GM06990 (cell line): ENCODE measurements at places on chromosomes 3 and 15.

DNA sequence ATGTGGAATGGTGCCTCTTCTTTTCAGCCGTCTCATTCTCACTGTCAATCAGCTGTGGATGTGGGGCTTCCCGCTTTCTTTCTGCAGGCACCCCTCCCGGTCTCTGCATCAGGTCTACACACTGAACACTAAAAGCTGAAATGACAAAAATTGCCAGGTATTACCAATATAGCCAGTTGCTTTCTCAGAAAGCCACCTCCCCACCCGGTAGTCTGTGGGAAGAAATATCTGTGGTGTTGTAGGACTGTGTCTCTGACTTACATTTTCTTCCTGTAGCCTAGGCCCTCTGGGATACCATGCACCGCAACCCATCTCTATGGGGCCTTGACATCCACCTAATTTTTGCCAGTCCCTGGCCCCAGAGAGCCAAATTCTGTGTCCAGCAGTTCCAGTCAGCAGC lies 19.2 kb upstream of the EPHB1 start:
- no peak for DNase-seq

DNA sequence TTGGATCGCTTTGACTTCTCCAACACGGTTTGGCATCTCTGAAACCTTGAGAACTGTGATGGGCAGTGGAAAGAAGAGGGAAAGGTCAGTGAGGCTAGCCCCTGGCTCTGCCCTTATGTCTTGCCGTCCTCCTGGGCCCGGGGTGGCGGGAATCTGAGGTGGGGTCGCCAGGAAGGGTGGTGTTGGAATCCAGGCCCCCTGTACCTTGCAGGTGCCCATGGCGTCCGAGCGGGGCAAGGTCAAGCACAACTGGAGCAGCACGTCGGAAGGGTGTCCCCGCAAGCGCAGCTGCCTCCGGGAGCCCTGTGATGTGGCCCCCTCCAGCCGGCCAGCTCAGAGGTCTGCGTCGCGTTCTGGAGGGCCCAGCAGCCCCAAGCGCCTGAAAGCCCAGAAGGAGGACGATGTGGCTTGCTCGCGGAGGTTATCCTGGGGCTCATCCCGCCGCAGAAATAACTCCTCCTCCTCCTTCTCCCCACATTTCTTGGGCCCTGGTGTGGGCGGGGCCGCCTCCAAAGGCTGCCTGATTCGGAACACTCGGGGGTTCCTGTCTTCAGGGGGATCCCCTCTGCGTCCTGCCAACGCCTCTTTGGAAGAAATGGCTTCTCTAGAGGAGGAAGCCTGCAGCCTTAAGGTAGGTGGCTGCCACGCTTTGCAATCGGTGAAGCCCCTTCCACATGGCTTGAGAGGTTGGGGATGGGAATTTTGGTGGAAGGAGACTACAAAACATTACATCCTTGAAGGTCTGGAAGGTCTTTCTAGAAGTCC lies 907 bp downstream of the TATDN2 start:
- peak; percentile 57 for DNase-seq

DNA sequence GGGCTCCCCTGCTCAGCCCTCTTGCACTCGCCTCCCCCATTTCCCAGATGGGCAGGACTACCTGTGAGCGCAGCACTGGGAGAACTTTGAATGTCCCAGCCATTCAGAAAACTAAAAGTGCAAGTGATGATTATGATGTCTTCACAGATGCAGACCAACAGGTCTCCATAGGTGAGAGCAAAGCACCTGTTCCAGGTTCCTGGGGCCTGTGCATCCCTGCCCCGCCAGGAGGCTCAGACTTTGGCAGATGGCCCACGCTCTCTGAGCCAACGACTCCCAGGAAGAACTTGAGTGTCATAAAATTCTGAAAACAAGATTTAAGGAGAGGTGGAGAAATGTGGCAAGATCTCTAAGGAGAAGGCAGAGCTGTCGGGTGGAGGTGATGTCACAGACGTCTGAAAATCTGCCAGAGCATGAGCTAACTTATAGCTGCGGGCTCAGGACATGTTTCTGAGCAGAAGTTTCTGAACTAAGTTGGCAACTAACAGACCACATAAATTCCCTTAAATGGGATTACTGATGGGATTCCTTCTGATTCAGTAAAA lies 110.8 kb upstream of the IGF1R start:
- no peak for DNase-seq

DNA sequence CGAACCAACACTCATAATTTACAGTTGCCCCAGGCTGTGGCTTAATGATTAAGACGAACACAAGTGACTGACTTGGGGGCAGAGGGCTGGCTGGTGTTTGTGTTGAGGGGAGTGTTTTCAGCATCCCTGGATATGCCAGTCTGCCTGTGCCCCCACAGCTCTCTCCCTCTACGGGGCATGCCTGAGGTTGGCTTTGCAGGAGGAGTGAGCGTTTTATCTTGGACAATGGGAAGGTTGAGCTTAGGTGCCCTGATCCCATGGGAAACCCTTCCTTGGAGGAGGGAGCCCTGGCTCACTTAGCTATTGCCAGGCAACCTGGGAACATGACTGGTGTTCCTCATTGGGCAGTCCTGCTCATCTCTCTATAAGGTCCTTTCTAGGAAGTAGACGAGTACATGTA lies 17.6 kb downstream of the FAM107A start:
- DNase-seq = no peak

GRCh38 chr3:123008840-123009239 lies 18.7 kb downstream of the SEMA5B start:
- DNase-seq = no peak

DNA sequence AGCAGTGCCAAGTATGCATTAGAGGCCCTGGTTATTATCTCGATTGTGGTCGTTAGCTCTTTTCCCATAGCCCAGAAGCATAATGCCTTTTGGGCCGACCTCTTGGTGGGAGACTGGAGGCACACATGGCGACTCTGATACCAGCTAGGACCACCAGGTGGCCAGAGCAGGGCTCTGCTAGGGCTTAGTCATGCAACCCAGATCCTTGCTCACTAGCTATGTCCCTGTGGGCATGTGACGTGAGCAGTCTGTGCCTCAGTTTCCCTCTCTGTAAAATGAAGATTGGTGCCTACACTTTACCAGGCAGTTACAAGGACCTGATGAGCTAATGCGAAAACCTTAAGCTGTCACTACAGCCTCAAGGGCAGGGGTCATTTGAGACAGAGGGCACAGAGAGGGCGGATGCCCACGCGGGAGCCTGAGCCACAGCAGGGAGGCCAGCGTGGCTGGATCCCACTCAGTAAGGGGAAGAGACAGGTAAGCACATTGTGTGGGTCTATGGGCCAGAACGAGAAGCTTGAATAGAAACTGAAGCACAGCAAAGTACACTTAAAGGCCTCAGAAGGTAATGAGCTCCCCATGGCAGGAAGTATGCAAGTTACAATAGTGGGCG lies 8.8 kb downstream of the KLF15 start:
- no peak for DNase-seq

DNA sequence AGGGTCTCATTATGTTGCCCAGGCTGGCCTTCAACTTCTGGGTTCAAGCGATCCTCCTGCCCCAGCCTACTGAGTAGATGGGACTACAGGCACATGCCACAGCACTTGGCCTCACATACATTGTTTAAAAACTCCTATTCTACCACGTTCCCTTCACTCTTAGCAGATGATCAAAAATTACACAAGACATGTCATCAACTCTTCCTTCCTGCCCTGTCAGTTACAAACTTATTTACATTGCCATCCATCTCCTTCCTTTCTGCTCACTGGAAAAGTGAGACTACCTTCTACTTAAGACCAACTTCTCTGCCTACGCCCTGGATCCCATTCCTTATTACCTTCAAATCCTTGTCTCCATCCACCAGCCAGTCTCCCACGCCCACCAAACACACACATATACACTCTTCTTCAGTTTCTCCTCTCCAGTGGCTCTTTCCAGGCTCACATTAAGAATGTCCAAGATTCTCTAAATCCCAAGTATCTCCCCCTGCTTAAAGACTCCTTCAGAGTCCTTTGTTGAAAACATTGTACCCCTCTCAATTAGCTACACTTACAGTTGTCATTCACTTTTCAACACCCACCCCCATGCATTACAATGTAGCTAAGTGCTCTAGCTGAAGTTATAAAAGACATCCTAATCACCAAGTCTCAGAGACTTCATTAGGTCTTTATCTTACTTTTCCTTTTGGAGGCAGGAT lies 4.3 kb downstream of the PEAK1 start:
- no peak for DNase-seq

- DNase-seq = no peak
Measured at GRCh38 chr15:39304931-39305728, 275.7 kb upstream of the THBS1 start.

DNA sequence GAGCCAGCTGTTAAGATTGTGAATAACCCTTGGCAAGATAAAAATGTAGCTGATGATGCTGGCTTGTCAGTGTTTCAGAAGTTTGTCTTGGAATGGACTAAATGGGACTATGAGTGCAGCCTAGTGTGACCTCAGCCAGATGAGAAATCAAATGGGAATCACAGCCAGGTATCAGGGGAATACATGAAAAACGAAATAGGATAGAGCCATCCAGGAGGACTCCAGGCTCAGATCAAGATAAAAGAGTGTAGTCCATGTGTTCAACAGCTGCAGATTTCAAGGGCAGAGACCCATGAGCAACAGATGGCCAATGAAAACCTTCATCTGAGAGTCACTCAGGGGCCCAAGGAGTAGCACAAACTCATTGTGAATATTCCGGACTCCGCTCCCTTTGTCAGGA lies 1080.9 kb upstream of the CADM2 start:
- DNase-seq = no peak

DNA sequence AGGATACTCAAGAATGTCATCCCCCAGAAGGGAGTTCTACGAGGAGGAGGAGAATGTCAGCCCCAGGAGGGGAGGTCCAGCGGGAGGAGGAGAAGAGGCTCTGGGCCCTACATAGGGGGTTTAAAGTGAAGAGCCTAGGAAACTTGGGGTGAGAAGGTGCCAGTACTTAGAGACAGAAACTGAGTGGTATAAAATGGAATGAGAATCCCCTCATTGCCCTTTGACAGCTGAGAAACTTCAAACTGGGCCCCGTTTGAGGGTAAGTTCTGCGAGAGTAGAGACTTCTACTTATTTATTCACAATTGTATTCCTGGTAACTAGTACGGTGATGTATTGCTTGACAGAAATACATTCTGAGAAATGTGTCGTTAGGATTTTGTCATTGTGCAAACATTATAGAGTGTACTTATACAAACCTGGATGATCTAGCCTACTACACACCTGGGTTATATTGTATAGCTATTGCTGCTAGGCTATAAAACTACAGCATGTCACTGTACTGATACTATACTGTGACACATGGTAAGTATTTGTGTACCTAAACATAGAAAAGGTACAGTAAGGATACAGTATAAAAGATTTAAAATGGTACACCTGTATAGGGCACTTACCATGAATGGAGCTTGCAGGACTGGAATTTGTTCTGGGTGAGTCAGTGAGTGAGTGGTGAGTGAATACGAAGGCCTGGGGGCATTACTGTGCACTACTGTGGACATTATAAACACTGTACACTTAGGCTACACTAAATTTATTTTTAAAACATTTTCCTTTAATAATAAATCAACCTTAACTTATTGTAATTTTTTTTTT lies 62.0 kb downstream of the TSC22D2 start:
- no peak for DNase-seq

GRCh38 chr3:151871639-151872468 lies 1.6 kb upstream of the SUCNR1 start:
- peak; percentile 25 for DNase-seq

GRCh38 chr15:39110336-39110735 lies 470.5 kb upstream of the THBS1 start:
- no peak for DNase-seq

GRCh38 chr3:42980909-42981308 lies 1.8 kb downstream of the GASK1A start:
- no peak for DNase-seq

GRCh38 chr3:38471260-38471857 lies 17.7 kb downstream of the ACVR2B start:
- no peak for DNase-seq

DNA sequence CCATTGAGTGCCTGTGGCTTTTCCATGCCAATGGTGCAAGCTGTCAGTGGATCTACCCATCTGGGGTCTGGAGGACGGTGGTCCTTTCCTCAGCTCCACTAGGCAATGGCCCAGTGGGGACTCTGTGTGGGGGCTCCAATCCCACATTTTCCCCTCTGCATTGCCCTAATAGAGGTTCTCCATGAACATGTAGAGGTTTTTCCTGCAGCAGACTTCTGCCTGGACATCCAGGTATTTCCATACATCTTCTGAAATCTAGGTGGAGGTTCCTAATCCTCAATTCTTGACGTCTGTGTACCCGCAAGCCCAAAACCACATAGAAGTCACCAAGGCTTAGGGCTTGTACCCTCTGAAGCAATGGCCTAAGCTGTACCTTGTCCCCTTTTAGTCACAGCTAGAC lies 703.1 kb downstream of the MCTP2 start:
- DNase-seq = no peak

- no peak for DNase-seq
Measured at GRCh38 chr15:42283671-42284070, 10.4 kb upstream of the TMEM87A start.

DNA sequence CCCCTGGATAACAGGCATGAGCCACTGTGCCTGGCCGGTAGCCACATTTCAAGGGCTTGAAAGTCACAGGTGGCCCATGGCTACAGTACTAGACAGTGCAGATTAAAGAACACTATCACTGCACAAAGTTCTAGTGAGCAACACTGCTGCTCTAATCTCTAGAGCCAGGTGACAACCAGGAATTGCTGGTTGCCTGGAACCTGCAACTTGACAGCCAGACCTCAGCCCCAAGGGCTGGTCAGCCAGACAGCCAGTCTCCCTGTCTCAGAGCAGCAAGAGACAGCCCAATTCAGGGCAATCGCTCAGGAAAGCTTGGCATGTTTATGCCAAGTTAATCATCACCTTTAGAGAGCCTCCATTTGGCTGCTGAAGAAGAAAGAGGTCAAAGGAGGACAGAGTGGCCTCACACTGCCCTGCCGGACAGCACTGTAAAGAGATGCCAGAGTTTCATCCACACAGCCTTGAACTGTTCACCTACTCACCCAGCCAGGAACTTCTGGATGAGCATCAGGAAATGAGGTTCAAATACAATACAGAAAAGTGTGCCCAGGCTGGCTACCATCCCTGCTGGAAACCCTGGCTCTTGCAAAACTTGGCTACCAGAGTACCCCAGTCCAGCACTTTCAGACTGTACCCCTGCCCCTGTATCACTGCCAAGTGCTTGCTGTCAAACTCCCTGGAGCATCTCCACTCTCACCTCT lies 6.0 kb downstream of the CCDC12 start:
- no peak for DNase-seq
